Hematopoietic multipotent progenitor cell treated with erythropoietin and hydrocortisone succinate and interleukin-3 and kit ligand, for 15 days (in vitro differentiated cells): ENCODE measurements at places on chromosomes 7 and 10.
A peak's percentile ranks its signal among the peaks of the same experiment; 100 is the strongest.

DNA sequence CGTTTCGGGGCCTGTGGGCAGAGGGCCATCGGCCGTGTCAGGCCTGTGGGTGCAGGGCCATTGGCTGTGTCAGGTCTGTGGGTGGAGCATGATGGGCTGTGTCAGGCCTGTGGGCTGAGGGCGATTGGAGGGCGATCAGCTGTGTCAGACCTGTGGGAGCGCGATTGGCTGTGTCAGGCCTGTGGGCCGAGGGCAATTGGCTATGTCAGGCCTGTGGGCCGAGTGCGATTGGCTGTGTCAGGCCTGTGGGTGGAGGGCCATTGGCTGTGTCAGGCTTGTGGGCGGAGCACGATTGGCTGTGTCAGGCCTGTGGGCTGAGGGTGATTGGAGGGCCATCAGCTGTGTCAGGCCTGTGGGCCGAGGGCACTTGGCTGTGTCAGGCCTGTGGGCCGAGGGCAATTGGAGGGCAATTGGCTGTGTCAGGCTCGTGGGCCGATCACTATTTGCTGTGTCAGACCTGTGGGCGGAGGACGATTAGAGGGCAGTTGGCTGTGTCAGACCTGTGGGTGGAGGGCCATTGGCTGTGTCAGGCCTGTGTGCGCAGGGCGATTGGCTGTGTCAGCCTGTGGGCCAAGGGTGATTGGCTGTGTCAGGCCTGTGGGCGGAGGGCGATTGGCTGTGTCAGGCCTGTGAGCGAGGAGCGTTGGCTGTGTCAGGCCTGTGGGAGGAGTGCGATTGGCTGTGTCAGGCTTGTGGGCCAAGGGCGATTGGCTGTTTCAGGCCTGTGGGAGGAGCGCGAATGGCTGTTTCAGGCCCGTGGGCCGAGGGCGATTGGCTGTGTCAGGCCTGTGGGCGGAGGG, 54.1 kb downstream of the DYNC2I1 start:
- peak; percentile 16 for DNase-seq

DNA sequence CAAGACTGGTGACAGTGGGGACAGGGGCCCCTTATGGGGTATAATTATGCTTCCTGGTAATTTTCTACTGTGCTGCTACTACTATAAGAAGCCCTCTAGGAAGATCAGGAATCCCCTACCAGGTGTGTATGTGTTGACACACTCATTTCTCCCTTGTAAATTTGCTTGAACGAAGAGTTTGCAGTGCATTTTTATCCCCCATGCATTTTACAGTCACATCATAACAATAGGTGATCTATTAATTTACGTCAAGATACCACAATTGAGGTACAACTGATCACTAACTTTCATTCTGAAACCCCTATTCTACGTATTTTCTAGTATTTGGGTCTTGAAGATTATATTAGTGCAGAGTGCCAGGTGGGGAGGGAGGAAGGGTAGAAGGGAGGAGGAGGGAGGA, 252.2 kb downstream of the NSUN6 start:
- no peak for DNase-seq

GRCh38 chr10:46232666-46233065, 54.1 kb upstream of the ANTXRL start:
- no peak for DNase-seq

DNA sequence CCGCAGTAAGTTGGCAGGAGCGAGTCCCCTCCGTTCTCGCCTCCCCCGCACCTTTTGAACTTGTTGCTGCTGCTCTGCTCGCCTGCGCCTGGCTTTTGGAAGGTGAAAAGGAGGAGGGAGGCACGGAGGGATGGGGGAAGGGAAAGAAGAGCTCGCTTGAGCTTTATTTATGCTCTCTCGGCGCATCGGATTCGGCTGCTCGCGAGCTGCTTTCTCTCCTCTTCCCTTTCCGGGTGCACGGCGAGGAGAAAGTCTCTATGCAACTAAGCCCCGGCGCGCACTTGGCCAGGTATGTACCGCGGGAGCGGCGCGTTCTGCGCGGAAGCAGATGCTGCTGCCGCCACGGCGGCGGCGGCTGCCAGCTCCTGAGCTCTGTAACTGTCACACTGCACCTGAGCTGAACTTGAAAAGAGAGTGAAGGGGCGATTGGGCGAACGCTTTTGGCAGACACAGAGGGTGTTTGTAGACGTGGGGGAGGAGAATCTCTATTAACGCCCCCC, 551 bp downstream of the KCND2 start:
- DNase-seq = no peak

DNA sequence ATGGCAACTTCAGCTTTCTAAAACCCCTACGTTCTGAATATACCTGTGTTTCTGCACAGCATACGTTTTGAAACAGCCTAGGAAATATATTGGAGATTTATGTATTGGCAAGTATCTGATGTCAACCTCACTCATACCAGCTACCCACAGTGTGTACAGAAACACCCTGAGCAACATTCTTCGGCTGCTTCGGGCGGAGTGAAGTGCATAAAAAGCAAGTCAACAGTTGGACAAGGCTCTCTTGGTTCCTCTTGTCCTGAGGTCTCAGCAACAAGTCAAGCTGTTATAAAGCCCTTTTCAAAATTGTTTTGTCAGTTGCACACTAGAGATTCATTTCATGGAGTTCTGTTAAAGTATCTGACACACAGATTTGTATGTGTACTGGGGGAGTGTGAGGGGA, 40.0 kb upstream of the PAPSS2 start:
- DNase-seq = no peak

- no peak for DNase-seq
Observed at GRCh38 chr10:72075376-72076115, 12.8 kb downstream of the SPOCK2 start.

DNA sequence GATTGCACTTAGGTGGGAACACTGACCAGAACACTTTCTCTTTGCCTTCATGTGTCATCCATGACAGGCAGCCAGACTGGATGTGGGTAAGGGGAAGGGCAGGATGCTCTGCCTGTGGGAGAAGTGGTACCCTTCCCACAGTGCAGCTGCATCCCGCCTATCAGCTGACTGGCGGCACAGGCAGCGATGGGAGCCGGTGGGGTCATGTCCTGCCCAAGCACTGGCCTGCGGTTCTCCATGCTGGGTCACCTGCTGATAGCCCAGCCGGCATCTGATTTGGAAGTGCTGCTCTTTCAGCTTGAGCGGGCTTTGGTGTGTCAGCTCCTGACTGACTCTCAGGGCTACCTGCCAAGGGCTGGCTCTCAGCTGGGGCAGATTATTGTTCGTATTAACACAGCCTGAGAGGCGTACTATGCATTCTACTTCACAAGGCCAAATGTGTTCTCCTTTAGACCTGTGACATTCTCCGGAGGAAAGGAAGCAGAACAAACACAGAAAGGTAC, 105.2 kb upstream of the PDLIM1 start:
- no peak for DNase-seq

DNA sequence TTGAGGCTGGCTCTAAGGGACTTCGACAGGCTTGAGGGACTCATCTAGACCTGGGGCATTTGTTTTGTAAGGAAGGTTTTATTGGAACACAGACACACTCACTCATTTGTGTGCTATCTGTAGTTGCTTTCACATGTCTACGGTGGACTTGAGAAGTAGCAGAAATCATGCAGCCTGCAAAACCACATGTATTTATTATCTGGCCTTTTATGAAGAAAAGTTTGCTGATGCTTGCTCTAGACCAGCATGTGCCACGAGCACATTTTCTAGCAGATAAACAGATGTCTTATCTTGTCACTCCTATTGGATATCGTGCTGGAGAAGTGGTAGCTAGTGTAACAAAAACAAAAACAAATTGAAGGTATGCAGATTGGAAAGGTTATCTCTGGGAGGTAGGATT, 9.8 kb downstream of the UPP1 start:
- no peak for DNase-seq

DNA sequence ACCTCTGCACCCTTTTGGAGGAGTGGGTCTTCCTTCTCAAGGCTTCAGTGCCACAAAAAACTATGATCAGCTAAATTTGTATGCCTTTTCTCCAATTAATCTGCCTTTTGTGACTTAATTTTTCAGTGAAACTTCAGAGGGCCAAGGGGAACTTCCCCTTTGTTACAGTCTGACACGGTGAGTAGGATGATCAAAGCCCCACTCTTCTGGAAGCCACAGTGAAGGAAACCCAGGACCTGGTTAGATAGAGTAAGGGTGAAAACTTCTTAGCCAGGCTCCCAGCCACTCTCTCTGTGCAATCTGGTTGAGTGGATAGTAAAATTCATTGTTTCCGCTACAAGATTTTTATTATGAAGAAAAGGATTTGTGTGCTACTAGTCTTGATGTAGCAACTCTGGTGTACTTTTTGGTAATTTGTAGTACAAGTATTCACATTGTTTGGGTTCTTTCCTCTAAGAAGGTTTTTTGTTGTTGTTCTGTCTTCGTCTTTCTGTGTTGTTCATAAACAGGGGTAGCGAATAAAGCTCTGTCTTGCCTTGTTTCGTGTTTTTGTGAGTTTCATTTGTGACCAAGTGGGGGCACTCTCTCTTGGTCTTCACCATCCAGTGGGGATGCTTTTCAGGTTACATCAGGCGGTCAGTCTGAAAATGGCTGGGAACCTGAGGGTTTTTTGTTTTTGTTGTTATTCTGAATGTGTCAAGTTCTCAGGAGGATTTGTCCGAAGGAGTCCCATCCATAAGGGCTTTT, 268.5 kb upstream of the NPSR1 start:
- DNase-seq = no peak

- DNase-seq = no peak
Observed at GRCh38 chr7:112505495-112505894, 24.7 kb downstream of the LSMEM1 start.

DNA sequence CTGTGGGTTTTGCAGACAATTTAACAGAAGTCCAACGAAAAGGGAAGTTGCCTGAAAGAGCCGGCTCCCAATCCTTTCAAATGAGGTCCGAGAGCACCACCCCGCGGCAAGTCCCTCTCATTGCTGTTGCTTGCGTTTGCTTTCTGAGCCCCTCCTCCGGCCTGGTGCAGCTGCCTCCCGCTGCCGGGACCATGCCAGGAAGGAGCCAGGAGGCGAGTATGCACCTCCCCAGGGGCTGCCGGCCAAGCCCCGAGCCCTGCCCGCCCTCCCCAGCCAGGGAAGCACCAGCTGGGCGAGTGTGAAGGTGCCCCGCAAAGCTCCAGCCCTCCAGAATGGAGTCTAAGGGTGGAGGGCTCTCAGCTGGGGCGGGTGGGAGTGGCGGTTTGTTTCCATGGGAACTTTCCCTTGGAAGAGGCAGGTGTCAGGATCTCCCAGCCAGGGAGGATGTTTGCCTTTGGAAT, 25.8 kb upstream of the PPP2R2D start:
- peak; percentile 19 for DNase-seq

GRCh38 chr7:137343281-137343841, at the start of gene PTN:
TSS of gene PTN (minus strand) at chr7:137343733. CDS start at chr7:137254973, 88,760 bp downstream.
- no peak for DNase-seq

DNA sequence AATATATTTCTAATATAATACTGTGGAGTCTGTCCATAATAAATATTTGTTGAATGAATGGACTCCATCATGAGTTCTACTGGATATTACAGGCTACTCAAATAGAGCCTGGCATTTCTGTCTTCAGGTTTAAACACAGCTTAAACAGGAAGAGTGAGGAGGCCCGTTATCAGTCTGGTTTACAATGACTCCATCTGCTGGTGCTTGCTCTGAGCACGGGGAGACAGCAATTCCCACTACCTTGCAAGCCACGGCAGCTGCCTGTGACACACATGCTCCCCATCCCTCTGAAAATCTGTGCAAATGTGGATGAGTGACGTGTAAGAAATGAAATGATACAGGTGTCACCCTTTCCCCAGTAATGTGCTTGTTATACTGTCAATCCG, 293.5 kb upstream of the IMMP2L start:
- no peak for DNase-seq

GRCh38 chr7:106358103-106358663, 73.4 kb upstream of the NAMPT start:
- DNase-seq = no peak

DNA sequence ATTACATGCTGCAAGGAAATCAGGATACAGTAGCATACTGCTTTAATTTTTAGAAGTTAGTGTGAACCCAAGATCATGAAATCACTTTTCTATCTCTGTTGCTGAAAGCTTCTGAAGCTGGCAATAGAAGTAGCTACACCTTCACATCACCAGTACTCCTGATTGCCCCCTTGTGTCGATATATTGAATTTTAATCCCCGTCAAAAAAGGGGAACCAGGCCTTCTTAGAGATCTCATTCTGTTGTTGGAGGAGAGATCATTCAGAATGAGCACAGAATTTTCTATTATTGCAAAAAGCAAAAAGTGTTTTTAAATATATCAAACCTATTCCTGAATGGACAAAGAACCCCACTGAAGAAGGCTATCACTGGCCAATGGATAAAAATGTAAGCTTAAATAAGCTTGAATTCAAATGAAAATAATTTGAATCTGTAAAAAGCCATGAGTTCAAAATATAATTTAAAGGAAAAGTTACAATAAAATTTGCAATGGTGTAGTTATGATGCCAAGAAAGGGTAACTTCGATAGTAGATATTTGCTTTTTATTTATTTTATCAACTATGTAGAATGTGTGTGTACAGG, 39.7 kb upstream of the TEX47 start:
- DNase-seq = no peak

DNA sequence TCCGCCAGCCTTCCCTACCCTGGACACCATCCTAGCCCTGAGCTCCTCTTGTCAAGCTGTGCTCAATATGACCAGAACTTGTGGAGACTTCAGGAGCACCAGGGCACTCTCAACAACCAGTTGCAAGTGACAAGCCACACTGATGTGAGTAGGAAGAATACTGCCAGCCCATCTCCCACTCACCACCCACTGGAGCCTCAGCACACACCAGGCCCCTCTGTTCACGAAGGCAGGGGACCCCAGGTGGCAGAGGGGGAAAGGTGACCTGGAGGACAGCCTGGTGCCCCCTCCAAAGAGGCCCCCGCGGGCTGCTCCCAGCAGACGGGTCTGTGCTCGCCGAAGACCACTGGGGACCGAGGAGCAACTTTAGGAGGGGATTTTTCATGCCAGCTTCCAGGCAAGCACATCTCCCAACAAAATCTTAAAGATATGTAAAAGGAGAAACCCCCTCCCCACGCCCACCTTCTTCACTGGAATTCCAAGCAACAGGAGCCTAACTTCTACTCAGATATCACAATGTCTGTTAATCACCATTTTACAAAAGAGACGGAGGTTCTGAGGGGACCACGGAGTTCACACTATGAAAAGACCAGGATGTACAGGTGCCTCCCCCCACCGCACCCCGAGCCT, 1.0 kb downstream of the MMD2 start:
- DNase-seq = no peak

DNA sequence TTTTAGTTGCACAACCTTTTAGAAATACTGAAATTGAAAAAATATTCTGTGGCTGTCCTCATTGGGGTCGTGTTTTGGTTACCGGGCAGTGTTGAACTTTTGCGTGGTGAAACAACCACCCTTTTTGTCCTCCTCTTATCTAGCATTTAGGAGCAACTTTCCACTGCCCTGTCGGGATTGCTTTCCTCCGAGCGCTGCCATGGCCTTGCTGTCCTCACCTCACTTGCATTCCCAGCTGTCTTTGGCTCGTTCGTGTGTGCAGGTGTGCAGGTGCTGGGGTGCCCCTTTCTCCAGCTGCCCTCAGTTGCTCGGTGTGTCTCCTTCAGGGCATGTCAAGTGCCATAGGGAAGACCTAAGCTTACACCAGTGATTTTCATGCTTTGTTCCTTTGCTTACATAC, 116.9 kb upstream of the GJD4 start:
- DNase-seq = no peak
